ENCODE measurements at places on chromosomes 7 and 10. TPM values are rescaled to one million over a fixed set of nuclear protein-coding genes. Genes with fewer than 3 reads are reported as not detected.

DNA sequence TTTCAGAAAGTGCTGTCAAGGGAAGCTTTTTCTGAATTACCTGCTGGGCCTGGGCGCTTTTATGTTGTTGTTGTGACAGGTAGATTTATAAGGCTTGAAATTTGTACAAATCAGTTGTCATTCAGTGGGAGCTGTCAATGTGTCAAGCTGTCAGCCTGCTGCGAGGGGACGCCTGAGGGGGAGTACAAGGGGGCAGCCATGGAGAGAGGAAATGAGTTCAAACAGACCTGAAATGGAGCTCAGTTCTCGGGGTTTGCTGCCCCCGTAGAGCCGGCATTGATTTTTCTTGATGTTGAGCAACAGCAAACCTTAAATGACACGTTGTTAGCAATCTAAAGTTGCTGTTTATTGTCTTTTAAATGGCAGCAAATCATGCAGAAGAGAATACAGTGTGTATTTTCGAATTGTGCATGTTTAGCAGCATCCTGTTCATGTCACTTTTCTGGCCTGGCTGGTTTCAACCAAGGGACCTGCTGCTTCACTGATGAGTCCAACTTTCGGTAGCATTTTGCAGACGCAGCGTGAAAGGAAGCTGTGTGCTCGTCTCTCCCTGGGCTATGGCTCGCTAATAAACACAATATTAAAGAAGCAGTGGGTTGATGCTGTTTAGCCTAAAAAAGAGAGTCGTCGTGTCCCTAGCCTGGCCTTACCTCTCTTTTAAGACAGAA, 166.5 kb downstream of the LRMDA start:
- no peak for DNase-seq

- DNase-seq = no peak
These were observed 670 bp upstream of the CAPZA2 start for GRCh38 chr7:116861717-116862116.

- DNase-seq = no peak
These were observed 151.3 kb downstream of the GALNT11 start for GRCh38 chr7:152176797-152177196.

DNA sequence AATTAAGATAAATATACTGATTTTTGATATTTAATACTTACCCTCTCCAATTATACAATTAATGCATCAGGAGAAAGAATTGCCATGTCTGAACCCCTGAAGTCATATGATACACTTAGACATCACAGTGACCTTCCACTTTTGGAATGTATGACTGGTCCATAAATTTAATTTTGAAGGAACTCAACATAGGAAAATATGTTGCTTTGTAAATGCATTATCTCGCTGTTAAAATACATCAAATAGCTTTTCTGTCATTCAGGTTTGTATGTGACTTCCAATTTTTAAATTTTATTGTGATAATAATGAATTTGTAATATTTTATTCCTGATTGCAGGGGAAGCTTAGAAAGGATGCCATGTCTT, 631.9 kb upstream of the ANKRD30A start:
- DNase-seq = no peak

DNA sequence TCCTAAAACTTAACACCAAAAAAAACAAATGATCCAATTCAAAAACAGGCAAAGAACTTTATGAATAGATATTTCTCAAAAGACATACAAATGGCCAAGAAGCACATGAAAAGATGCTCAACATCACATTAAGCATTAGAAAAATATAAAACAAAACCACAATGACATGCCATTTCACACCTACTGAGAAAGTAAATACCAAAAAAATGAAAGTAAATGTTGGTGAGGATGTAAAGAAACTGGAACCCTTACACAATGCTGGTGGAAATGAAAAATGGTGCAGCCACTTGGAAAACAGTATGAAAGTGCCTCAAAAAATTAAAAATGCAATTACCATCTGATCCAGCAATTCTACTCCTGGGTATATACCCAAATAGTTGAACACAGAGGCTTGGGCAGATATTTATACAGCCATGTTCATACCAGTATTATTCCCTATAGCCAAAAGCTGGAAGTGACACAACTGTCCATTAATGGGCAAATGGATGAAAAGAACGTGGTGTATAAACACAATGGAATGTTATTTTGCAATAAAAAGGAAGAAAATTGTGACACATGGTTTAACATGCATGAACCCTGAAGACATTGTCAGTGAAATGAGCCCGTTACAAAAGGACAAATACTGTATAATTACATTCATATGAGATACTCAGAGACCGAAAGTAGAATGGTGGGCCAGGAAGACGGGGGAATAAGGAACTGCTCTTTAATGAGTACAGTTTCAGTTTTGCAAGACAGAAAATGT, 89.0 kb downstream of the JMJD1C start:
- no peak for DNase-seq

DNA sequence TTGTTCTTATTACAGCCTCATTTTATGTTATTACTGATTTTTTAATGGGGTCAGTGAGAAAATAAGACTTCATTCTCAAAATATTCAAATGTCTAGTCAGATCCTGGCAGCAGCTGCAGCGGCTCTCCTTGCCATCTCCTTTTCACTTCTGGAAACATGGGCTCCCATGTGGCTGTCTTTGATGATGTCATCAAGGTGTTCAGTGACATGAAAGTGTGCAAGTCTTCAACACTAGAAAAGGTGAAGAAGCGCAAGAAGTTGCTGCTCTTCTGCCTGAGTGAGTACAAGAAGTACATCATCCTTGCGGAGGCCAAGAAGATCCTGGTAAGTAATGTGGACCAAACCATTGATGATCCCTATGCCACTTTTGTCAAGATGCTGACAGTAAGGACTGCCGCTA, 19.6 kb downstream of the KLLN start:
- no peak for DNase-seq

DNA sequence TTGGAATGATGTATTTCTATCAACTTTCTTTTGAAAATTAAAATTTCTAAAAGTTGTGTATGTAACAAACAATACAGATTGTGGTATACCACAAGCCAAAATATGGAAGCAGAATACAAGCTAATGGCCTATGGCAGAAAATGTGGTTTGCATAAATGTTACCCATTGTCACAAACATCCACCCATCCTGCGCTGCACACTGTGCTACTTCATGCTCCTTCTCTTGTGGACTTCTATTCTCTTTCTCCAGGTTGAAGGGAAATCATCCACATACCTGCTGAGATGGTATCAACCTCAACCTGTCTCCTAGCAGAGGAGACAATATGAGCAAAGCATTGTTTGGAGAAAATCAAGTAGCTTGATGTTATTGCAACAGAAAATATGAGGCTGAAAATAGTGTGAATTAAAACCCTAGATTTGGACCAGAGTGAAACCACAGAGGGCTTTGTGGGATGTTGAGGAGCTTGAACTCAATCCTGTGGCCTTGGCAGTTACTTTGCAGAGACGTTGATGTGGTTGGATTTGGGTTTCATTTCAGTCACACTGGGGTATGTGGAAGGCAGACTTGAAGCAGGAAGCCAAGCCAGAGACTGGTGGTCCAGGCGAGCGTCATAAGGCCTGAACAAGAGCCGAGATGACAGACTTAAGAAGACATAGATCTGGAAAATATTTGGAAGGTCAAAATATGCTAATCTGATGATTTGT, 63.8 kb downstream of the ICA1 start:
- no peak for DNase-seq

GRCh38 chr10:111137587-111137986, 60.8 kb downstream of the ADRA2A start:
- DNase-seq = no peak

The SPDYE2 gene
- total RNA-seq = not detected

The TDRD1 gene
- 1.2 TPM for total RNA-seq

The FGFR2 gene
- total RNA-seq = 0.19 TPM

The RAMP3 gene
- 52.5 TPM for total RNA-seq

The PRSS37 gene
- total RNA-seq = not detected

Measured in cardiac septum (tissue), 1 donor.